Activated effector memory CD4-positive, alpha-beta T cell treated with Interleukin-2 at 50 U/mL for 16 hours (primary cell): ENCODE measurements at places on chromosomes 5 and 9.

GRCh38 chr5:14156290-14156649 lies 13.1 kb downstream of the TRIO start:
- no peak for DNase-seq

DNA sequence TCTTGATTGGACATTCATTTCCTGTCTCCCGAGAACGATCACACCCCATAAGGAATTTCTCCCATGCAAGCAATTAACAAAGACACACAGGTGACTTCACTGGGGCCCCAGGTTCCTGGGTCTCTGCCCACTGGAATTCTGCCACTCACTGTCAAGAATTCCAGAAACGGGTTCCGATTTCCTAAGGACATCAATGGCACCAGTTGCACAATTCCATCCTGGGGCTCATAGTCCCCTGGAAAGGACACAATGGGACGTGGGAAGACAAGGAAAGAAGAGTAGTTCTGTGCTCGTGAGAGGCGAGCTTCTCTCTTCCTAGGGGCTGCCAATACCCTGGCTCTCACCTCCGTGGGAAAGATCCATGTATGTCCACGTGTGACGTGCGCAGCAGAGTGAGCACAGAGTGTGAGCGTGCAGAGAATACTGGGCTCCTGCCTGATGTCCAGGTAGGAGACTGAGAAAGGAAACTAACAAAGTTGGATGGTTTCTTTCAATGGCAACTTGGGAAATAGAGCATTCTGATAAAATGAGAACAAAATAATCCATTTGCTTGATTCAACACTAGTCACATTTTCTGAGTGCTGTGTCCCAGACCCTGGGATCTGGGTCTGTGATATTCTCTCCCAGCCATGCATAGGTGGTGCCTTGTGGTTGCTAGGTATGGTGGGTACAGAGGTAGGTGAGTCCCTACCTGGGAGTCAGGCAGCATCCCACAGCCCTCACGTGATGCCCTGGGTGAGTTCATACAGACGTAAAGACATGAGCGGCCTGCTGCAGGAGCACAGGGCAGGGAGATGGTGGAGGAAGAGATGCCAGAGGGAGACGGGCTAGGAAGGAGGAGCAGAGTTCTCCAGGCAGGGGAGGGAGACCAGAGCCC lies 159.8 kb downstream of the COL23A1 start:
- DNase-seq: no peak

- DNase-seq: no peak
Measured at GRCh38 chr5:131994090-131994489, 17.4 kb downstream of the ACSL6 start.

DNA sequence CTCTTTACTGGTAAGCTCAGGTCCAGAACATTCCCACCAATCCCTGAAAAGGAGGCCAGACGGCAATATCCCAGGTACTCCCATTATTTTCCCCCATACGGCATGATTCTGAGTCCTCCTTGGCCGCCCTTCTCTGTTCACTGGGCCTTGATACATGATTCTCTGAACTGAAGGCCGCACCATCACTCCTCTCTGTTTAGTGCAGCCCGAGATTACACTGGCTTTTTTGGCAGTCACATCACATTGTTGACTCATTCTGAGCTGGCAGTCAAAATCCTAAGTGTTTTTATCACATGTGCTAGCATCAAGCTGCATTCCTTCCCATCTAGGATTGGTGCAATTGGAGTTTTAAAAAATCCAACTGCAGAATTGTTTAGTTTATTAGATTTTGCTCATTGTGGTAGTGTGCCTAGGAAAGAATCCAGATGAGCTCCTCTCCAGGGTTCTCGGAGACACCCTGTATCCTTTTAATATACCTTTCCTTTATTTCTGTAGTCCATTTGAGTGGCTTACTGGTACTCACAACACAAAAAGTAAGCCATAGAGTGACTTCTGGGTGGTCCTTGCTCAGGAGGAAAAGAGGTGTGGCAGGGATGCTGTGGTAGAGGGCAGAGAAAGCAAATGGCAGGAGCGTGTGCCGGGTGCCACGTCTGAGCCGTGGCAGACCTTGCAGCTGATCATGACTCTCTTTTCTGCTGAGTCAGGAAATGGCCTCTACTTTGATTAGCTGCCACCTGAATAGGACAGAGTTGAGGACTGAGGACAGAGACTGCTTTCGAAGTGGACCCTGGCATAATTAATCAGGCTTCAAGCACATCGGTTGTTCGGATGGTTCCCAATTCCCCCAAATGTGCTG lies 121.1 kb upstream of the IL12B start:
- no peak for DNase-seq

GRCh38 chr9:137406085-137406760 lies 16.7 kb downstream of the EXD3 start:
- no peak for DNase-seq

DNA sequence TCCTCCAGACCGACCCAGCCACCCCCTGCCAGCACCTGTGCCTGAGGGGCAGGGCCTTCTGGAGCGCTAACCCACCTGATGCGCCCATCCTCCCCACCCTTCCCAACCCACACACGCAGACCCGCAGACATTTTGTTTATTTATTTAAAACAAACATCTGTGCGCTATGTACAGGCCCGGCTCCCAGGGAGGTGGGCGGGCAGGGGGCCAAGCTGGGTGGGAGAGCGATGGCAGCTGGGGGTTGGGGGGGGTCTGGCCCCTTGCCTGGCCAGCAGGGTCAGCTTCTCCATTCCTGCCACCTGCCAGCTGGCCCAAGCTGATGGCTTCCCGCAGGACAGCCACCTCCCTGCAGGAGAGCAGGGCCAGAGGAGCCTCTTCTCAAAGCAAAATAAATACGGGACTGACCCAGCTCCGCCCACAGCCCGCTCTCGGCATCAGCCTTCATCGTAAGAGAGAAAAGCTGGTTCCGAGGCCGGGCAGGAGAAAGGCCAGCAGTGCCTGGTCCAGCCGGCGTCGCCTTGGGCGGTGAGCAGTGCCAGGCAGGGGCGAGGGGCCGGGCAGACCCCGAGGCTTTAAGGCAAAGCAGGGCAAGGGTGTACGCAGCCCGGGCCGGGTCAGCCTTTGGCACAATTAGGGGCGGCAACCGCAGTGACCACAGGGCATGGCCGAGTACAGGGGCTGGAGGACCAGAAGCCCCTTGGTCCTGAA lies 10.9 kb upstream of the CLIC3 start:
- DNase-seq: no peak

DNA sequence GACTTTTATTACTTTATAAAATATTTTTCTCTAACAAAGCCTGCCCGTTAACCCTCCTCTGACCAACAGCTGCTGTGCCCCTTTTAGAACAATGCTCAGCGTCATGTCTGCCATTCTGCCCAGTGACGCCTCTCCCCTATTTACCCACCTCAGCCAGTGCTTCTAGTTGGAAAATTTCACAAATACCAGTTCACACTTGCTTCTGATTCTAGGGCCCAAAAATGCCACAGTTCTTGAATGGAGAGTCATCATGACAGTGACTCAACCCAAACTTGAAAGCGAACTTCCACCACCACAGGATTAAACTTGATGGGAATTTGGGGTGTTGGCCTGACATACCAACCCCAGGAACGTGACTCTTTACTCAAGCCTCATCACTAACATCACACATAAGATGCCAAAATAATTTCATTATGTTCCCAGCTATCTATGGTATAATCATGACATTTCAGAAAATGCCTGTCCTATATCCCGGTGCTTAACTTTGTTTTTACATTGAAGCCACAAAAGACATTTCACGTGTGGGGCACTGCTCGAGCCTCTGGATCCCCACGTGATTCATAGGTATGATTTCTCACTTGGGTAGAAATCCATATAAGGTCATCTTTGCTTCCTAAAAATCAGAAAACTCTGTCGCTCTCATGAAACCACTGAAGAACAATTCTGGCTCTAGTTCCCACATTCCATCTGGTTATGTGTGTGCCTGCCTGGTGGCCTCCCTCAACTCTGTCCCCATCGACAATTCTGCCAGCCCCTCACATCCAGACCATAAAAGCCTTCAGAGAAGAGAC lies 220.9 kb downstream of the ACTL7B start:
- DNase-seq: no peak
